Astrocyte of the hippocampus (primary cell): ENCODE measurements at places on chromosomes 5 and 9.
A peak's percentile ranks its signal among the peaks of the same experiment; 100 is the strongest.

DNA sequence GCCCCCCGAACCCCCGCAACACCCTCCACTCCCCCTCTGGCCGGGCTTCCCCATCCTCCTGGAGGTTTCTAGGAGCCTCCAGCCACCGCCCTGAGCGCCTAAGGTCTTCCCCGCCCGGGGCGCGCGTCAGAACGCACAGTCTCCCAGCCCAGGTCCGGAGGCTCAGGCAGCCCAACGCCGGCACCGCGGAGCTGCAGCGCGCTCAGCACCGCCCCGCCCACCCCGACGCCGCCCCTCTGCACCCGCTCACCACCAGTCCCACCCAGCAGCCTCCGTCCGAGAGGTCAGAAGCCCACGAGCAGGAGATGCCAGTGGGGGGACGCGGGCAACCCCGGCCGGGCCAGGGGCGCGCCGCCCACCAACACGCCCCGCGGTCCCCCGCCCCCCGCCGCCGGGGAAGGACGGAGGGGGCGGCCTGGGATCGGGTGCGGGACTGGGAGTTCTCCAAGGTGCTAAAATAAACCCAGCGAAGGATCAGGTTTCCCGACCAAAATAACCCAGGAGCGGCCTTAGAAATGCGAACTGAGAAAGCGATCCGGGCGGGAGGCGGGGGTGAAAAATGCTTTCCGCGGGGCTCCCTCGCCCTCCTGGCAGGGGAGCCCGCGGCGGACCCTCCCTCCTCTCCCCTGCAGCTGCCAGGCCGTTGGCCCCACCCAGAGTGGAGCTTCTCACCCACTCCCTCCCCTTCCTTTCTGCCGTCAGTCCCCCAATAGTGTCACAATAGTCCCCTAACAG lies 6.5 kb upstream of the FAM78A start:
- peak; percentile 67 for DNase-seq

GRCh38 chr5:59832577-59833301 lies 60.8 kb downstream of the PDE4D start:
- DNase-seq, result no peak

DNA sequence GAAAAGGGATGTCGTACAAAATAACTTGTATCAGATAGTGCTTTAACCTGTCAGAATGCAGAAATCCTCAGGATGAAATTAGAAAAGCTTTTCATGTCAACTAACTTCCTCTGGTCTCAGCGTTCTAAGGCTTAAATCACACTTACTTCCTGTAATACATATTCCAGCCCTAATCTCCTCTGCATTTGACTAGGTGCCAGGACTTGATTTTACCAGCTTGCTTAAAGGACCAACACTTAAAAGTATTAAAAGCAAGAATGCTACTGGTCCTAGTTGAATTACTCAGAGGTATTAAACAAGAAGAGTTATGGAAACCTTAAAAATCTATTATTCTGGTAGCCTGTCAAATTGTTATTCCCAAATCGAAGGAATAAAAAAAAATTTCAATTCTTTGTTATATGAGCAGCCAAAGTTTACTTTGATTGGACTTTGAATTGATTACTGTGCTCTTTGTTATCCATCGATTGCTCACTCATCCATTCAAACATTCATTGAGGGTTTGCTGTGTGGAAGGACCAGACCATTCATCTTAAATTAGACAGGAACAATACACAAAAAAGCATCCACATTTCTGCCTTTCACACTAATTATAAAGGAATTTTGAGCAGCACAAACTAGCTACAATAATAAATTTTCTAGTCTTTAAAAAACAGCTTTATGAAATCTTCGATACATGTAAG lies 108.7 kb downstream of the MUSK start:
- DNase-seq, result peak; percentile 31

GRCh38 chr5:173802670-173803165 lies 85.4 kb upstream of the CPEB4 start:
- no peak for DNase-seq

DNA sequence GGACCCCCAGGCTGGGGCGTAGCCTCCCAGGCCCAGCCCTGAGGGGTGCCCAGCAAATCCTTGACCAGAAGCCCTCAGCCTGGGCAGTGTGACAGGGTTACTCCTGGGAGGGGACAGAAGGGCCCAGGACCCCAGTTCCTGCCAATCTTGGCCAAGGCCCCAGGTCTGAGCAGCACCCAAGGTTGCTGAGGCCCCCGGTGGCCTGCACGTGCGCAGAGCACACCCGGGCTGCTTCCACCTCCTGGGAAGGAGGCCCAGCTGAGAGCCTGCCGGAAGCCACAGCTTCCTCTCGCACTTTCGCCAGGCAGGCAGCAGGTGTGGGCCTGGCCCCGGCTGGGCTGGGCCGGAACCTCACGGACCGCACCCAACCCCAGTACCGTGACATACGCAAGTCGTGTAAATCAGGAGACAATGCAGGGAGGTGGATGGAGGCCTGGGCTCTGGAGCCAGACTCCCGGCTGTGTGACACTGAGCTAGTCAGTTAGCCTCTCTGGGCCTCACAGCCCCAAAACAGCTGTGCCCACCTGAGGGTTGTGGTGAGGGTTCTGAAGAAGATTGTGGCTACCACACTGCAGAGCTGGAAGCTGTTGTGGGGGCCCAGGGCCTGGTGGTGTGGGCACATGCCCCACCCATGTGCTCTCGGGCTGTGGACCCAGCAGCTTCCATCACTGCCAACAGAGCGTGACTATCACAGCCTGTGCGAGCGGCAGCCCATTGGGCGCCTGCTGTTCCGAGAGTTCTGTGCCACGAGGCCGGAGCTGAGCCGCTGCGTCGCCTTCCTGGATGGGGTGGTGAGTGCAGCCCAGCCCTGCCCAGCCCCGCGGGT lies 5.1 kb downstream of the GRK6 start:
- no peak for DNase-seq

DNA sequence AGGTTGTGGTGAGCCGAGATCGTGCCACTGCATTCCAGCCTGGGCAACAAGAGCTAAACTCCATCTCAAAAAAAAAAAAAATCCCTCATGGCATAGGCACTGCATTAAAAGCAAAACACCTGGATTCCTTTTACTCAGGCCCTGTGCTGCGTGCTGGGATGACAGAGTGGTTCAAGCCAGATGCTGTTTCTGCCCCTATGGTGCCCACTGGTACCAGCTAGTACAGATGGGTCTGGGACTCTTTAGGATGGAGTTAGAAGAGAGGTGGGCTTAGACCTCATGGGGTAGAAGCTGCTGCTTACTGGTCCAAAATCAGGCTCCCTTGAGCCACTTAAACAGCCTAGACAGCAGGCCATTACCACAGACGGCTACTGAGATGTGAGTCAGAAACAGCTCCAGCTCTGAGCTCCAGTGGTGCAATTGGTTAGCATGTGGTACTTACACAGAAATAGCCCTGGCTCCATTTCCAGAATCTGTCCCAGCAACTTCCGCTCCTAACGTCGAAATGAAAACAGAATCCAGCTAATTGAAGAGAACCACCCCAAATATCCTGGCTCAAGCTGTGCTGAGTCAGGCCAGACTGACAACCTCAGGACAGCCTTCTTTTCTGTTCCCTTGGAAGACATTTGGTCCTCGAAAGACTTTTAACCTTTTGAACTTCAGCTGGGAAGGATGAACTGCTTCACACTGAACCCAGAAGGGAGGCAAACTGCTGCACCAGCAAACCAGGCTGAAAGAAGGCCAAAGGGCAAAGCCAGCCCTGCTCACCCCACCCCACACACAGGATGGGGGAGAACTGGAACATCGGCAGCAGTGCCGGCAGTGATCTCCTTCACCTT lies 15.5 kb downstream of the C5orf15 start:
- peak; percentile 89 for DNase-seq

DNA sequence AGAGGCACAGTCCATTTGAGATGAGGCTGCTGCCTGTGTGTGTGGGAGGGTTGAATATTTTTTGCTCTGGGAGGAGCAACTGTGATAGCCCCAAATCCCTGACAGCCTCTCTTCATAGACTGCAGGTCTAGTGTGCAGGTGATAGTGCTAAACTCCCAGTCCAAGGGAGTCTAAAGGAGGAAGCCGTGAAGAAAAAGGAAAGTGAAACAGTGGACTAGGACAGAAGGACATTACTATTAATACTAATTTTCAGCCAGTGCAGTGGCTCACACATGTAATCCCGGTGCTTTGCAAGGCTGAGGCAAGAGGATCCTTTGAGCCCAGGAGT lies 295.0 kb downstream of the PDE4D start:
- DNase-seq, result no peak

GRCh38 chr5:146667633-146668272 lies 151.8 kb upstream of the GPR151 start:
- peak; percentile 82 for DNase-seq

DNA sequence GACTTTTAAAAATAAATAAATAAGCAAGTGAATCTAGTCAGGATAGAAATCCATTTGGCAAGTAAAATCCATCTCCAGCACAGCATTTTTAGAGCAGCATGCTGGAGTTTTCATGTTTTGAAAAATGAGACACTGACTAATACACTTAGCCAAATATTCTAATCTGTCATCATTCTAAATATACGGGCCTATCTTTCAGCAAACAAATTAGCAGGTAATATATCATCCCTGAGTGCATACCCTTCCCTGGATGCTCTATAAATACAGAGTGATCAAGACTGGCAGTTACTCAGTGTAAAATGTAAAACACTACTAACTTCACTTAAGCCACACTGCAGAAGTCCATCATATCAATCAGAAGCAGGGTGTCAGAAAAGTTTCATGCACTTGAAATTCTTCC lies 58.4 kb downstream of the MLLT3 start:
- DNase-seq, result no peak
